ENCODE measurements at places on chromosomes 2 and 18.

DNA sequence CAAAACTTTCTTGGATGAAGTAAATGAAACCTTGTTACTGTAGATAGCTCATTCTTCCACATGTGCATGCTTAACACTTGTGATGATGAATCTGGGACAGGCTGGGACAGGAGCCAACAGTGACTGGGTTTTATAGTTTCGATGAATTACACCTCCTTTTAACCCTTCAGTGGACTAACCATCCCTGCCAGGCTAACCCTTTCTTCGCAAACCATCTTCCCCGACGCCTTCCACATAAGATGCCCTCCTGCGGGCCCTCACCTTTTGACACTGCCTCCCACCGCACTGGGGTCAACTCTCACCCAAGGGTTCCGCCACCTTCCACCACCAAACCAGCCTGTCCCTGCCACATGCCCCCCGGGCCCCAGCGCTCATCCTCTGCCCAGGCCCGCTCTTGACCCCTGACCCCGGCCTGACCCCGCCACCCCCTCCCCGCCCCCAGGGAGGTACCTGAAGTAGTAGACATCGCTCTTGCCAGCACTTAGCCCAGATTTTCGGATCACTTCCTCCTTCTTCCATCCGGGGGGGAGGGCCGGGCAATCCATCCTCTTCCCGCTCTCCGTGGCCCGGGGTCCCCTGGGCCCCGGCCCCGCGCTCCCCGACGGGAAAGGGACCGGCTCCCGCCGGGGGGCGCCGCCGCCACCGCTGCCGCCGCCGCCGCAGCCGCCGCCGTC is 764 bp downstream of the MBD2 start:
- DNase-seq = peak; percentile 54

GRCh38 chr18:48153613-48154481 is 223.4 kb upstream of the SMAD2 start:
- DNase-seq = no peak

DNA sequence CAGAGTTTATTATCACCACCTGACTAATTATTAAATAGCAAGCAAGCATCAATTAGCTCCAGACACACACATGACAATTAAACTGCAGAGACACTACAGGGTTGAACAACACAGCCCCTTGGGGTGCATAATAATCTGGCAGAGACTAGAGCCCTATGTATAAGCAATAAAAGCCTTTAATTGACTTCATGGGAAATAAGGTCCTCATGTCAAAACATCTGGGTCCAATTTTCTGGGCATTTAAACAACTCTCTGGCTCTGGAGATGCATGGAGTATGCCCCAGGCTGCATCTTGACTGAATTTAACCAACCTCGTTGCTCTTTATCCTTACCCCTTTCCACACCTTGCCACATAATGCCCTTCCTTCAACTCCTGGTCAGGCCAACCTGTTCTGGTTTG is 270.7 kb upstream of the THUMPD2 start:
- no peak for DNase-seq

- peak; percentile 23 for DNase-seq
These were observed 697 bp downstream of the ITGA4 start for GRCh38 chr2:181457741-181458425.

DNA sequence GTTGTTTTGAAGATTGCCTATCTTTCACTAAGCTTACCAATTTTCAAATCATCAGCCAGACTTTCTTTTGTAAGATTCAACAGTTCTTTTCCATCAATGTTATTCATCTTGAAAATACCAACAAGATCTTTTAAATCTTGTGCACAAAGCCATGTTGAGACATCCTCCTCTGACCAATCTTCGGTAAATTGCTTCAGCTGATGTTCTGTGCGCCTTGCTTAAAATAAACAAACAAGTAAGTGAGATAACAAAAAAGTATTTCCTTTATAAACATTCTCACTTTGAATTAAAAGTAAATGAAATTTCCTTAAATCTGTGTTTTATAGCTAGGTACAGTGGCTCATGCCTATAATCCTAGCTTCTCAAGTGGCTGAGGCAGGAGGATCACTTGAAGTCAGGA is 30.3 kb downstream of the WDSUB1 start:
- no peak for DNase-seq

- no peak for DNase-seq
These were observed 26.9 kb downstream of the CENPO start for GRCh38 chr2:24820175-24820513.

DNA sequence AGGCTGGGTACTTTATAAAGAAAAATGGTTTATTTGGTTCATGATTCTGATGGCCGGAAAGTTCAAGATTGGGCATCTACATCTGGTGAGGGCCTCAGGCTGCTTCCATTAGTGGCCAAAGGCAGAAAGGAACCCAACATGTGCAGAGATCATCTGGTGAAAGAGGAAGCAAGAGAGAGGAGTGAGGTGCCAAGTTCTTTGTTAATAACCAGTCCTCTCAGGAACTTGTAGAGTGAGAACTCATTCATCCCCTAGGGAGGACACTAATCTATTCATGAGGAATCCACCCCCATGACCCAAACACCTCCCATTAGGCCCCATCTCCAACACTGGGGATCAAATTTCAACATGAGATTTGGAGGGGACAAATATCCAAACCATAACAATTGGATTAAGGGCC is 17.8 kb upstream of the SERPINE2 start:
- no peak for DNase-seq

- DNase-seq = no peak
These were observed 10.4 kb downstream of the IL36A start for GRCh38 chr2:113015655-113016054.

- peak; percentile 63 for DNase-seq
These were observed 628 bp upstream of the CAPG start for GRCh38 chr2:85410584-85411404.

GRCh38 chr18:56934131-56934530 is 212.8 kb upstream of the BOD1L2 start:
- no peak for DNase-seq

- DNase-seq = no peak
These were observed 64.7 kb downstream of the TEX51 start for GRCh38 chr2:126963390-126963789.

- no peak for DNase-seq
These were observed 153.2 kb downstream of the WDR7 start for GRCh38 chr18:56804395-56804794.

- peak; percentile 27 for DNase-seq
These were observed 155.3 kb downstream of the GFPT1 start for GRCh38 chr2:69231612-69232277.

DNA sequence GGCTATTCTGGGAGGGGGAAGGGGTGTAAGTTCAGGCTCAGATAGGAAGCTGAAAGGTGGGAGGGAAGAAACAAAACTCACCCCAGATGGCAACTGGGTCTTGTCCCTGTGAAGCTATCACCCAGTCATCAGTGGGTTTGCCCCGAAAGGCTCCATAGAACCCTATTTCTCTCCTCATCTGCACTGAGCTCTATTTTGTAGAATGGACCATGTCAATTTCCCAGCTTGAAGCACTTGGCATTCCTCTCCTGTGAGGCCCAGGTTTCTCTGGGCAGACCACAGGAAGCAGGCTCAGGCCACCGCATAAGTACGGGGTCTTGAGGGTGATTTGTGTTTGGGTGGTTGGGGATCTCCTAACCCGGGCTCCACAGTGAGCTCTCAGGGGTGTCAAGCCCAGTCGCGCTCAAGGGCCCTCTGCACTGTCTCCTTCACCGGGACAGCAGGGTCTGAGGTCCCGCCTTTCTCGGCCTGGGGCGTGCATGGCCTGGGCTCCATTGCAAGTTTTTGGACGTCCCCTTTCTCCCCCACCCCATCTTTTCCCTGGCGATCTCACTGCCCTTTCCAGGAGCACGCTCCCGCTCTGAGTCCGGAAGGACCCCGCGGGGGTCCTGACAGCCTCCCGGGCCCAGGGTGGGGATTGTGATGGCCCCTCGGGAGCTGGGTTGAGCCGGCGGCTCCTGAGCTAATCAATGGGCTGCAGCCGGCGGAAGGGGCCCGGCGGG is 27.3 kb upstream of the NOTO start:
- no peak for DNase-seq

DNA sequence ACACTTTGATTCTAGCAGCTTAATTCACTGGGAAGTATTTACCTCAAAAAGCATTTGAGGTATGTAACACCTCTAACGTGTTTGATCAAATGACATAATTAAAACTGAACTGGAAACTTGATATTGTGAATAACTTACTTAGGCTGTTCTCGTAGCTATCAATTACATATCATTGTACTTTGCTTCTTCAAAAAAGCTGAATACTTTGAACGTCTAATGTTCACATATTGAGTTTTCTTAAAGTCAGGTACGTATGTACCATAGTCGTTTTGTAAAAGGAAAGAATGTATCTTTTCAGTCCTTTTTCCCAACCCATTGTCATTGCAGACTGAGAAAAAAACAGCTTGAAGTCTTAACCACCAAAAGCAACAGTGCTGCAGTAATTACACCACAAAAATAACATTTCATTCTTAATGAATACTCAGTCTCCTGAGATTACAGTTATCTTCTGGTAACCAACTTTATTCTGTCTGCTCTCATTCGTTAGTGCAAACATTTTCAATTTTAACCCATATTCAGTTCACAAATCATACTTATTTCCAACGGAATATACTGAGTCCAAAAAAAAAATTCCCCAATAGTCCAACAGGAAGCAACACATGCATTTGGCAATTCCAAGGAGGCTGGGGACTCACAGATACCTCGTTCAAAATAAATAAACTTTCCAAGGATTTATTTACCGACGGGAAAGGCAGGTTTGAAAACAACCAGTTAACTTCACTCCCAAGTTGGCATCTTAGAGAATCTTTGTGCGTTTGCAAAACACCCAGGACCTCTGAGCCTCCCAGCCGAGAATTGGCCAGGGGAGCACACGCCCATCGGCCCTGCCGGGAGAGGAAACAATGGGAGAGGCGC is 1.1 kb downstream of the CHN1 start:
- no peak for DNase-seq

DNA sequence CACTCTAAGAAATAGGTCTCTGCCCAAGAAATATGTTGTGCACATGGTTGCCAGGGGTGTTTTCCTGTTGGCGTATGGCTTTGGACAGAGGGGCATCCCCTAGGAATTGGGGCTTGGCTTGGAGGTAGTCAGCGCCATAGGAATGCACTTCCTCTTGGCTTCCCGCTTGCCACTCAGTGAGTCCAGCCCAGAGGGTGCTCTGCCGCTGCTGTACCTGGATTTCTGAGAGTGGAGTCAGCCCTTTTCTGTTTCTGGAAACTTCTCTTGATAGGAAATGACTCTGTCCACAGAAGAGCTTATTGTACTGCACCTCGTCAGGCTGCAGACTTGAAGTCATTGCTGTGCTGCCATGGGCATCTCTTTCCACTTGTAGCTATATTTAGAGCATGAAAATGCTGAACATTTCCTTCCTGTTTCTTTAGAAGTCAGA is 116.7 kb upstream of the MGAT5 start:
- DNase-seq = peak; percentile 62

DNA sequence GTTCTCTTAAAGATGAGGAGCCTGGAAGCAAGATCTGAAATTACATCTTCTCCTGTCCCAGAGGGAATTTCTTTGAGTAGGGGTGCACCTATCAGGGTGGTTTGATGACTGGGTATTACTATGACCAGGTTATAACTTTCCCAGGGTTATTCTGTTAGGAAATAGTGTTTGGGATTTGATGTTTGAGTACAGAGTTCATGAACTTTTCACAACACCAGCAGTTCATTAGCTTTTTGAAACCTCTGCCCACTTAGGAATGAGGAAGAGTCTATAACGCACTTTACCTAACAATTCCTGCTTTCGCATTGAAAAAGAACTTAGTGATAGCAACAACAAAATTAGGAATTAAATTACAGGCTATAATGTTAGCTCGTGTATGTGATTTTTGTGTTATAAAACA is 58.6 kb downstream of the ALMS1 start:
- DNase-seq = no peak

DNA sequence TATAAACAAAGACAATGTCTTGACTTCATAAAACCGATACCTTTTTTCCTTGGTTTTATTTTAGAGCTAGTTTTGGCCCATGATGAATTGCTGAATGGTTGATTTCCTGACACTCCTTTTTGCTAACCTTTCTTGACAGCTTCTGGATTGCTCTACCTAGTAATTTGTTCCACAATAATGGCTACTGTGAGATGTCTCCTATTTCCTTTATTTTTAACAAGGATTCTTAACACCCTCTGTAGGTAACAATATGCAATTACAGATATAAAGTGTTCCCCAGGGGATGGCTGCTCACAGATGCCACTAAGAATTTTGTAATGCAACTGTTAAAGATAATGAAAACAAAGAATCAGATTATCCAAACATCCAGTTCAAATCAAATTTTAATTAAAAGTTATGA is 100.8 kb upstream of the ATP5MC3 start:
- DNase-seq = peak; percentile 37

- peak; percentile 87 for DNase-seq
These were observed 3.0 kb downstream of the MSH6 start for GRCh38 chr2:47785986-47786385.

GRCh38 chr2:209696836-209697711 is 74.6 kb upstream of the UNC80 start:
- no peak for DNase-seq

DNA sequence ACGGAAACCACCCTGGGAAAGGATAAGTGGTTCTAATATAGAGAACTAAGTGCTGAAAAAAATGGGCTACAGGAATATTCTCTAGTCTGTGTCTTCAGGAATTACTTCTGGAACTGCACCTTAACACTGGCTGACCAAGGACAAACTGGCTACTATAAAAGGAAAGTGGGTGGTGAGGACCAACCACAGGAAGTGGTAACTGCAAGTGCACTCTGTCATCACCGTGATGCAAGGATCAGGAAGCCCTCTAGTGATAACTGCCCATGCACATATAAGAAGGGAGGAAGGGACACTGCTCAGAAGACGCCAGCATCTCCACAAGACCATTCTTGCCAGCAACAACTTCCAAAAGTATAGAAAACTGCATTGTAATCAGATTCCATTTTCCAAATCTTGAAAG is 424.4 kb upstream of the RGPD4 start:
- DNase-seq = no peak

DNA sequence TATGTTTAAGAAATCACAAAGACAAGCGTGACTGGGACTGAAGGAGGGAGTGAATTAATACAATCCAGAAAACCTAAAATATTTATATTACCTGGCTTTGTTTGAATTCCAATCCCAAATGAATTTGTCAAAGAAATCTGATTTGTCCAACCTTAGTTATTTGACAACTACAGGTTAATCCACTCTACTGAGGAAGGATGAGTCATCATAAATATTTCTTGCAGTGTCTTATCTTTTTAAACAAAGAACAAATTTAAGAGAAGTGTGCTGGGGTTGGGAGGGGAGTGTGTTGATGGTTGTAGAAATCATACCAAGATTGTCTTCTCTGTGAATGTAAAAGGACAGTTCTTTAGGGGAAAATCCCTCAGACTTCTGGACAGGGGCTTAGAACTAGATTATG is 1106.3 kb upstream of the SLC39A10 start:
- DNase-seq = no peak

- no peak for DNase-seq
These were observed 450.1 kb downstream of the LPIN1 start for GRCh38 chr2:12196495-12196894.

- no peak for DNase-seq
These were observed 62.7 kb downstream of the ZNF516 start for GRCh38 chr18:76432274-76432755.
